ENCODE measurements at places on chromosomes 1 and 21.

GRCh38 chr1:67514786-67515185, 84.6 kb upstream of the SERBP1 start:
- no peak for DNase-seq

- no peak for DNase-seq
These were observed 49.1 kb upstream of the APOBEC4 start for GRCh38 chr1:183702087-183702812.

DNA sequence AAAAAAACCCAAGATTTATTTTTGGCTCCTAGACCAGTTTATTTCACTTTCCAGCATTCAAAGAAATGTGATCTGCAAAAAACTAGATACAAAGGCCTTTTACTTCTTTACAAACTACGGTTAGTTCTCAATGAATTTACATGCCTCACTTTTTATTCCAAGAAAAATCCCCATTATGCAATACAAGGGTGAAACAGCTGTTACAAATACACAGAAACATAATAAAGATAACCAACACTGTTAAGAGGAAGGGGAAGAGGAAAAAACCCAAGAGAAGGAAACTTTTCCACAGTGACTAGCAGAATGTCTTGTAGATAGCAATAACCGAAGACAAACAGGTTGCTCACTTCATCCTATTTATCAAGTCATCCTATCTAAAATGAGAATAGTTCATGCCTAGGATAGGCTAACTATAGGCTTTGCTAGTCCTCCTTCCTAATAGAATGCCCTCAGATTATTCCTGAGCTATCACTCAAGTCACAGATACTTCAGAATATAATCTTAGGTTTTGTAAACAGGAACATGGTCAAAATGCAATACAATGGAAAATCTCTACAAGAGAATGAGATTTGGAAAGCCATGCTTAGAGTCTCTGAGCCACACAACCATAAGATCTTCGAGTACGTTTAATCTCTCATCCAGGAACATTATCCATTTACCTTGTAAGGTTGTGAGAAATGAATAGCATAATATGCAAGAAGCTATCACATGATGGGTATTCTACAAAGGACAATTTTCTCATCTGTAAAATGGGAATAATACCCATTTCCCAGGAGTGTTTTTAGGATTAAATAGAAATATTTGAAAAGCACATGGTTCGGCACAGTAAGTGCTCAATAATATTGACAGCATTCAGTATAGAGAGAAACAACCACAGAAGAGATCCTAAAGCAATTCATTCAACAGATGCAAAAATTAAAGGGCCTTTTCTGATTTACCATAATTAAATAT, 5.4 kb downstream of the PNRC2 start:
- peak; percentile 76 for DNase-seq

DNA sequence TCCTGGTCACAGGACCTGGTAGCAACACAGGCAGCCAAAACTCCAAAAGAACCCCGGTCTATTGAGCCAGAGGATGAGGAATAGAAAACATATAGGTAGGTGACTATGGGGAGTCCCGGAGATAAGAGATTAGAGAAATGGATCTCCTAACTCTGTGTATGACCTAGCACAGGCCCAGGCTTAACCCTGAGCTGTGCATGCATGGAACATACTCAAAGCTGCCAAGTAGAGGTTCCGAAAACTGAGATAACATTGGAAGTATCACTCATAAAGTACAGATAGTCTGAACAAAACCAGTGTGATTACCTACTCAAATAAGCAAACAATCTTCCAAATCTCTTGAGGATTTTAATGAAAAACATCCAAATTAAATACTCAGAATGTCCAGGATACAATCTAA, 31.5 kb upstream of the PRDX6 start:
- no peak for DNase-seq

GRCh38 chr21:33419538-33420123, 16.4 kb downstream of the IFNGR2 start:
- DNase-seq, result peak; percentile 51

DNA sequence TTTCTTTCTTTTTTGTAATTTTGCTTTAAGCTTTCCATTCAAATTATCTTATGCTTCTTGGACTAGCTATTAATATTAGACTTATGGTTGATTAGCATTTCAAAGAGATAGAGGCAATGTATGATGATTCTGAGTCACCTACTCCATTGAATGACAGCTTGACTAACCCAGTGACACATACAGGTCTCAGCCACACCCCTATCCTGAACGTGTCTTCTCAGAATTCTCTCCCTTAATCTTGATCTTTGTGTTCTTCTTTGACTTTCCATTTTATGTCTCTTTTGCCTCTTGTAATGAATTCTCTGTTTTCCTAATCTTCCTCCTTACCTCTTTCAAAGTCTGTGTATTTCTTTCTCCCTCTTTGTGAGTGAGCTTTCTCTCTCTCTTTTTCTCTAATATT, 241.1 kb downstream of the PDE4B start:
- DNase-seq, result no peak

DNA sequence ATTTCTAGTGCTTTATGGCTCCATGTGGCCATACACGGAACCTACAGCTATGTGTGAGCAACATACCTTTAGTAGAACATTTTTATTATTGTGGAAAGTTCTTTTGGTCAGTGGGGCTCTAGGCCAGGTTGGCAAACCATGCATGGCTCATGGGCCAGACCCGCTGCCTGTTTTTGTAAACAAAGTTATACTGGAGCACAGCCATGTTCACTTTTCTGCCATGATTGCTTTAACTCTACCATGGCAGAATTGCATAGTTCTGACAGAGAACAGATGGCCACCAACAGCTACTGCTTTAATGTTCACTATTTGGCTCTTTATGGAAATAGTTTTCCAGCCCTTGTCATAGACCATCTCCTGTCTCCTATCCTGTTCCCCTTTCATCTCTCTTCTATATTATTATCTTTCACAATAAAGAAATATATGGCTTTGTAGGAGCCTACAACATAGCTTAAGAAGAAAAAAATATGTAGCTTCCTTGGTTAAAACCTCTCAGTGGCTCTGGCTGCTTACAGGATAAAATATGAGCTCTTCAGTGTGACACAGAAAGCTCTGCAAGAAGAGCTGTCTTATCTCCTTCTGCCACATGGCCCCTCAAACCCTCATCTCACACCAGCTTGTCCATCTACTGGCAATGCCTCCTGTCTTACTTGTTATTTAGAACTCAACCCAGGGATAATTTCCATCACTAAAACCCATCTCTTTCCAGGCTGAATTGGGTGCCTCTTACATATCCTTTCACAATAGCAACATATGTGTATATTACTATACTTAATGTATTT, 54.6 kb upstream of the RWDD3 start:
- DNase-seq, result no peak

DNA sequence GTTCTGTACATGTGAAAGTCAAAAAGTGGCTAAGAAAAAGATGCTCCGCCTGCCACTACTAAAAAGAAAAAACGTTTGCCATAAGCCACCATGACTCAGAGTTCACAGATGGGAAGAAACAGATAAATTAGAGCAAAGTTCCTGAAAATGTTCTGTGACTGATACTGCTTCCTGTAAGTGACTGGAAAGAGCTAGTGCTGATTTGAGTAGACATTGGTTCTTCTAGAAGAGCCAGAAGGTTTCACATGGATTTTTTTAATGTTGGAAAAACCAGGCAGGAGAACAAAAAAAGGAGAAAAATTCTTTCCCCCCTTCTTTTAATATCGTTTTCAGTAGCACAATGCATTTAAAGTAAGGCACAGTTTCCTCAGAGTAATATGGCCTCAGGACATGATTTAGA, 221.4 kb downstream of the HLX start:
- DNase-seq, result peak; percentile 91

- DNase-seq, result no peak
These were observed 248.7 kb upstream of the DAB1 start for GRCh38 chr1:57672346-57673140.

DNA sequence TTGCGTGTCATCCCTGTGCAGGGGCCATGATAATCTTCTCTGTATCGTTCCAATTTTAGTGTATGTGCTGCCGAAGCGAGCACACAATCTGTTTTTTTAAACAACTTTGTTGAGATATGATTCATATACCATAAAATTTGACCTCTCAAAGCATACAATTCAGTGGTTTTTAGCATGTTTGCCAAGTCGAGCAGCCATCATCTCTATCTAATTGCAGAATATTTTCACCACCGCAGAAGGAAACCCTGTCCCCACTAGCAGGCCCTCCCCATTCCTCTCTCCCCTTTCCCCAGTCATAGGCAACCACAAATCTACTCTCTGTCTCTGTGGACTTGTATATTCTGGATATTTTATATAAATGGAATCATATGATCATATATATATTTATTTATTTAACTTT, 78.7 kb upstream of the TINAGL1 start:
- DNase-seq, result no peak

DNA sequence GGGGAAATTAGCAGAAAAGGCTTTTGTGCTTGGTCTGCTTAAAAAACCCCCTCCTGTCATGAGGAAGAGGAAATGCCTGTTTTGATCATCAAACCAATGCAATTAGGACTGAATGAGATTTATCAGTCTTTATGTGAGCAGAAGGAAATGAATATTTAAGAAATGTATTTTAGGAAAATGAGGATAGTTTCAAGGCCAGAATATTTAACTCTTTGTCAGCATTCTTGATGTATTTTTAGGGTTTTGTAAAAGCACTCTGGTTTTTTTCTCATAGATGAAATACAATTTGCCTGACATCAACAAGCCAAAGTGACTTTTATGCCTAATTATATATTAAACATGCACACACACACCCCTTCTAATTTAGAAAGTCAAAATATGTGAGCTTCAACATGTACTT, 213.8 kb downstream of the GRIK1 start:
- DNase-seq, result peak; percentile 6

DNA sequence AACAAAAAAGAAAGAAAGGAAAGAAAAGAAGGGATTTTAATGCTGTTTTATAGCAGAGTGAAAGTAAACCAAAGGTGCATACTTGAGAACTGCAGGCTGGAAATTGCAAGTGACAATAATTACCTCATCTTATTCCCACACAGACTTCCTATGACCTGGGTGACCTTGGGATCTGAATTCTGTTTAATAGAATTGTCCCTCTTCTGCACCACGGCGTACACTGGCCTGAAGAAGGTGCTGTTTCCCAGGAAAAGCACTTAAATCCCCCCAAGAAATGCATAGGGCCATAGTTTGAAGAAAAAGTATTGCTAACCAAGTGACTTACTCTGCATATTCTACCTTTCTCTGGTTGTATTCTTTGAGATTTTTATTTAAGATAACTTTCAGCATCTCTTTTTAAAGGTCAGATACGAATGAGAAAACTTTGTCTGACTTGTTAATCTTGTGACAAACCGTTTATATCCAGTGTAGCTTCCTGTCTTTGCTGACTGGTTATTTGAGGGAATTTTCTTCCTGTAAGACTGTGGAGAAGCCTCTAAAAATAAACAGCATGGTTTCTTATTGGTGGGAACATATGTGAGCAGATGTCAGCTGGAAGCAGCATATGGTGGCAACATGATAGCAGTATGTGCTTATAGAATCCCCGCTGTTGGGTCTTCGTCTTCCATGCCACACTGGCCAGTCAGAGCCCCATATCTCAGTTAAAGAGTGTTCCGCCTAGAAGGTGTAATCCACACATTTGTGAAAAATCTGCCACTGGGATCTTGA, 16.3 kb downstream of the TGFB2 start:
- DNase-seq, result no peak

DNA sequence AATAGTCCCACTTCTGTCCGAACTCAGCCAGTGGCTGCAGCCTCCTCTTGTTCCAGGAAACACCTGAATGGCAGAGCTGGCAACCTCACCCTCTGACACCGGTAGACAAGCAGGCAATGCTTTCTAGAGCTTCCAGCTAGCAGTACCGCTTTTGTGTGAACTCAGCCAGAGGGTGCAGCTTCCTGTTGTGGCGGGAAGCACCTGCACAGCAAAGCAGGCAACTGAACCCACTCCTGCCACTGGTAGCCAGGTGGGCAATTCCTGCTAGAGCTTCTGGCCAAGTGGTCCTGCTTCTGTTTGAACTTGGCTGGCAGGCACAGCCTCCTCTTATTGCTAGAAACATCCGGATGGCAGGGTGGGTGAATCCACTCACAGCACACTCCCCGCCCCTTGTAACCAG, 40.1 kb upstream of the TMPRSS15 start:
- no peak for DNase-seq

GRCh38 chr1:219088778-219089557, 84.7 kb upstream of the LYPLAL1 start:
- peak; percentile 90 for DNase-seq

GRCh38 chr1:33433509-33434362, 2.8 kb upstream of the PHC2 start:
- peak; percentile 99 for DNase-seq

GRCh38 chr1:193077991-193078390, 18.6 kb downstream of the RO60 start:
- no peak for DNase-seq

All from suppressor macrophage treated with lipopolysaccharide for 4 hours (primary cell).